Stimulated activated CD4-positive, alpha-beta T cell treated with anti-CD3 and anti-CD28 coated beads, Interleukin-4, amount 100 ng/mL, for 4 hours (primary cell): ENCODE measurements at places on chromosomes 16 and 17.

GRCh38 chr17:63436523-63437110 lies 9.5 kb downstream of the CYB561 start:
- no peak for DNase-seq

DNA sequence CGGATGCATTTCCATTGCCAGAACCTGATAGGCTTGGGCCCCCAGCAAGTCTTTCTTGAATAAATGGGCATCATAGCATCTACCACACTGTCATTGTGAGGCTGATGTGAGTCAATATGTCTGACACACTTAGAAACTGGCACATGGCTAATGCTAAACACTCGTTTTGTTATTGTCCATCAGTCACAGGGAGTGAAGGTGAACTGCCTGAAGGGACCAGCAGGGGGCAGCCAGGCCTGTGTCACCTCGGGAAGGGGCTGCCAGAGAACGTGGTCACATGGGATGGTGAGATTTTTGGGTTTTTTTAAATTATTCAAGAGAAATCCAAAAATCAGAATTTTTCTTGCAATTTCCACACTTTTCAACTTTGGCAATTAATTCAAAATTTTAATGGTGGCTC lies 831 bp upstream of the RCVRN start:
- no peak for DNase-seq

DNA sequence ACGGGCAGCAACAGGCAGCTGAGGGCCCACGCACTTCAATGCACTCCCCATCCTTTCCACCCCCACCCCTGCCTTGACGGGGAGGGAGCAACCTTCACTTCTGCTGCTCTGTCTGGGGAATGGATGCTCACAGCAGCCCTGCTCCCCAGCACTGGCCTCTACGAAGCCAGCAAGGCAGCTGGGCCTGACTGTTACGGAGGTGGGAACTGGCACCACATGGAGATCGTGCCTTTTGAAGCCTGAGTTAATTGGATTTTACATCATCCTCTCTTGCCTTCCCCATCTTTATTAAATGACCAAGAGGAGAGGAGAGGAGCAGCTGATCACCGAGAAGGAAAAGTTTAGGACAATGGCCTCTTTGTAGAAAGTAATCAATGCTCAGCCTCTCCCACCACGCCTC lies 187.0 kb upstream of the RPL38 start:
- DNase-seq = no peak

- DNase-seq = no peak
Observed at GRCh38 chr16:66901626-66902025, 17.1 kb downstream of the CDH16 start.

DNA sequence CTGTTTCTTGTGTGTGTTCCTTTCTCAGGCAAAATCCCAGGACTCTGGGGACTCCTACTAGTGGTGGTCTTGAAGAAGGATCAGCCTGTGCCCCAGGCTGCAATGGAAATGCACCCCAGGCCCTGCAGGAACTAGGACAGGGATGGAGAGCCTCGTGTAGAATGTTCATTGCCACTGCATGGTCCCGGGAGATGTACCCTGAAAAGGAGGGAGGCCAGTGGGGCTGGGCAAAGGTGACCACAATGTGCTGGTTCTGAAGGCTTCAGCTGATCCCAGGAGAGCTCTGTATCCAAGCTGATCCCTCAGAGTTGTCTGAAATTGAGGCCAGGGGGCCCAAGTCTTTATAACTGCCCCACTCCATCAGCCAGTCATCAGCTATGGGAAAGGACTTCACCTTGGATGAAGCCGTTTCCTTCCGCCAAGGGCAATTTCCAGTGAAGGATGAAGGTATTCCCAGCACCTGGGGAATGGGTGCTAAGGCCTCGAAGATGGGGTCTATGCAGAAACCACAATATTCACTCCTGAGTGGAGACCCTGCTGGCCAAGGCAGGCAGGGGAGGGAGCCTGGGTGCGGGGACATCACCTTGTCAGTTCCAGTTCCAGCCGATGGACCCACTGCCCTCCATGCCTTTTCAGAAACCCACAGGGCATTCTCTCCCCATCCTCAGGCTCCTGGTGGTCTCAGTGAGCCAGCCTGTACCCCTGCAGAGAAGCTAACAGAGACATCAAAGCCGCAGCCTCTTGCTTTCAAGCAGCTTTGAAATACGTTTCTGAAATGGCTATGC lies 59.9 kb upstream of the CDH5 start:
- DNase-seq = no peak

GRCh38 chr17:45784741-45785479 lies 790 bp downstream of the CRHR1 start:
- DNase-seq = peak; percentile 10

- DNase-seq = no peak
Observed at GRCh38 chr17:71765437-71765836, 355.4 kb upstream of the SOX9 start.

DNA sequence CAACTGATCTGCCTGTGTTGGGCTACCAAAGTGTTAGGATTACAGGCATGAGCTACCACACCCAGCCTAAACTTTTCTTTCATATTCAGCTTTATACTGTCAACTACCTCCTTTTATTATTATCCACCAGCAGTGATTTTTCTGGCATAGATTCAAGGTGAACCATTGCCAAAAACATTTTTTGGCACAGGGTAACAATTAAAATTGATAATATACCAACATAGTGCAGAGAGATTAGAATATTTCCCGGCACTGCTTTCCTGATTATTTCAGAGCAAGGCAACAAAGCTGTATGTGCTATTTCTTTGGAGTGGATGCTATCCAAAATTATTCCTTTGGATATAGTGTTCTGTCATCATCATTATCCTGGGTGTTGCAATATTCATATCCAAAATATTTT lies 781.6 kb upstream of the SOX9 start:
- no peak for DNase-seq

DNA sequence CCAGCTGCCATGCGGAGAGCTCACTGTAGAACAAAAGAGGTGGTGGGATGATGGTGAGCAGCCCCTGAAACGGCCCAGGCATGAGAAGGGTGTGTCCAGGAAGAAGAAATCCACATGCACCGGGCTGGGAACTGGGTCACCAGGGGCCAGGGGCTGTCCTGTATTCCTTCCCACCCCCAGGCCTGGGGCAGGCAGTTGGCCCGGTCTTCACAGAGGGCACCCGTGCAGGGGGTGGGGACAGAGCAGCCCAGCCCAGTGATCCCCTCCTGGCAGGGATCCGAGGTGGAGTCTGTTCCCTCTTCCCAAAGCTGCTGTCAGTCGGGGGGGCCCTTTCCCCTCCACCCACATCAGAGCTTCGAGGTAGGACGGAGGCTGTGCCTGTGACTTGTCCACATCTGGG lies 9.2 kb downstream of the HS3ST6 start:
- DNase-seq = no peak

- DNase-seq = no peak
Observed at GRCh38 chr17:51814521-51814920, 344.0 kb downstream of the CA10 start.
